ENCODE measurements at places on chromosomes 12 and 14.

- DNase-seq: no peak
Observed at GRCh38 chr12:51706206-51706605, 115.2 kb downstream of the SCN8A start.

- no peak for DNase-seq
Observed at GRCh38 chr12:94868161-94868560, 135.3 kb downstream of the NDUFA12 start.

GRCh38 chr12:66999141-66999540 lies 270.0 kb upstream of the CAND1 start:
- DNase-seq: no peak

DNA sequence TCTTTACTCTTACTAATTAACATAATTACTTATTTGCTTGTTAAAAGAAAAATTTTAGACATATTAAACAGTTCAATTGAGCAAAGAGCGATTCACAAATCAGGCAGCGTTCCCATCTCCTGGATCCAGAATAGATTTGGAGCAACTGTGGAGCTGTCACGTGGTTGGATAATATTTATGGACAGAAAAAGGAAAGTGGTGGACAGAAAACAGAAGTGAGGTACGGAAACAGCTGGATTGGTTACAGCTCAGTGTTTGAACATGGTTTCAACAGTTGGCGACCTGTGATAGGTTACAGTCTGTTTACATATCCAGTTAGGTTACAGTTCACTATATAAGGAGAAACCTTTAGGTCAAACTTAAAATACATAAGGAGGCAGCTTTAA lies 19.7 kb upstream of the FAM234B start:
- no peak for DNase-seq

DNA sequence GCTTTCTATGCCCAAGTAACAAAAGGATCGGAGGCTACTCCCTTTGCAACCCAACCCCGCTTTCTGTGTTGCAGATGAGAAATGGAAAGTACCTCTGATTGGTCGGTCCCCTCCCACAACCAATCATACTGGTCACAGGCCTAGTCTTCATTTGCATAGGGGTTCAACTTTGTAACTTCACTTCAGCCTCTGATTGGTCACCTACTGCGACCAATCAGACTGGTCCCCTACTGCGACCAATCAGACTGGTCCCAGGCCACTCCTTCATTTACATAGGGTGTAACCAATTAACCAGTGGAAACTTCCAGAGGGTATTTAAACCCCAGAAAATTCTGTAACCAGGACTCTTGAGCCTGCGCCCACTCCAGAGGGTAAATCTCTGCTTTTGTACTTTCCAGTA lies 906.4 kb upstream of the TMEM132C start:
- DNase-seq: no peak

DNA sequence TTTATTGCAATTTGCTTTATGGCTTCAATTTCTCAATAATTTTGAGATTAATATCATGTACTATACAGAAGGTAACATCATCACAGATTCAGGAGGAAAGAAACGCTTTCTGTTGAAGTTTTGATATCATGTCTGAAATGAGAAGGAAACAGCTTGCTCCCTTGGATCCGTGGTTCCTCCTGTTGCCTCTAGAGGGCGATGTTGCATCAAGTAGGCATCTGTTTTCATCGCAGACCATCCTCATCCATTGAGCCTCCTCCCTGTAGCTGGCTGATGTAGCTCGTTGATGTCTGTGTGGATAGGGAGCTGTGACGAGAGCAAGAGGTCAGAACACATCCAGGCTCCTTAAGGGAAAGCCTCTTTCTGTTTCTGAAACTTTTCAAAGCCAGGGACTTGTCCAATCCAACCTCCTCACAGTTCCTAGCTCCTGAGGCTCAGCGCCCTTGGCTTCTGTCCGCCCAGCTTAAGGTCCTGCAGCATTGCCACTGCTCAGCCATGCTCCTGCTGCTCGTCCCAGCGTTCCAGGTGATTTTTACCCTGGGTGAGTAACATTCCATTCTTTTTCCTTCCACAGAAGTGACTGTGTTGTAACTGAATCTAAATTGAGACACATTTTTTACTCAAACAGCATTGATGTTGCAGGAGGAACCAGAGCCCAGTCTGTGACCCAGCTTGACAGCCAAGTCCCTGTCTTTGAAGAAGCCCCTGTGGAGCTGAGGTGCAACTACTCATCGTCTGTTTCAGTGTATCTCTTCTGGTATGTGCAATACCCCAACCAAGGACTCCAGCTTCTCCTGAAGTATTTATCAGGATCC lies 304.8 kb upstream of the OR4E1 start:
- DNase-seq: peak; percentile 74

GRCh38 chr14:61644834-61645233 lies 50.5 kb upstream of the HIF1A start:
- DNase-seq: no peak
